ENCODE measurements at places on chromosomes 3 and 15.
A peak's percentile ranks its signal among the peaks of the same experiment; 100 is the strongest.

- no peak for DNase-seq
Observed at GRCh38 chr3:107523289-107523538, 452 bp downstream of the BBX start.

DNA sequence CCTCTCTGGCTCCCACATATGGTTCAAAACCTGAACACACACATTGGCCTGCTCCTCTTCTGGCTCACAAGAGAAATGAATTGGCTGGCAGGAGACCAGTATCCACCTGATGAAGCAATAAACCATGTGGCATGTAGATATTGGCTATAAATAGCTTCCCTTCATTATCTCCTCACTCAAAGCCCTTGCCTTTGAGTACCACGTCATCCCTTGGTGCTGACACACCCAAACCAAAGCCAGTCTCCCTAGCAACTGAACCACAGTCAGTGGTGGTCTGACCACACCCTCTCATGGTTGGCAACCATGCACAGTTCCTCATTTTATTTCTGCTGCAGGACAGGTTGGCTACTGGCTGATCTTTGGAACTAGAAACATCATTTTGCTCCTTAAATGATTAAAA is 98.8 kb downstream of the ZNF621 start:
- peak; percentile 49 for DNase-seq

- DNase-seq = peak; percentile 11
Observed at GRCh38 chr3:42014921-42015533, 53.1 kb upstream of the ULK4 start.

GRCh38 chr3:142975316-142975995 is 12.0 kb upstream of the PAQR9 start:
- DNase-seq = no peak

- DNase-seq = no peak
Observed at GRCh38 chr15:65277015-65277414, 9.7 kb downstream of the PARP16 start.
